GM23338 (cell line): ENCODE measurements at places on chromosomes 4 and X.
A peak's percentile ranks its signal among the peaks of the same experiment; 100 is the strongest.

- DNase-seq, result no peak
Measured at GRCh38 chrX:58044130-58044529, 133.9 kb upstream of the ZXDA start.

GRCh38 chr4:168551211-168551610, 54.4 kb downstream of the PALLD start:
- no peak for DNase-seq

DNA sequence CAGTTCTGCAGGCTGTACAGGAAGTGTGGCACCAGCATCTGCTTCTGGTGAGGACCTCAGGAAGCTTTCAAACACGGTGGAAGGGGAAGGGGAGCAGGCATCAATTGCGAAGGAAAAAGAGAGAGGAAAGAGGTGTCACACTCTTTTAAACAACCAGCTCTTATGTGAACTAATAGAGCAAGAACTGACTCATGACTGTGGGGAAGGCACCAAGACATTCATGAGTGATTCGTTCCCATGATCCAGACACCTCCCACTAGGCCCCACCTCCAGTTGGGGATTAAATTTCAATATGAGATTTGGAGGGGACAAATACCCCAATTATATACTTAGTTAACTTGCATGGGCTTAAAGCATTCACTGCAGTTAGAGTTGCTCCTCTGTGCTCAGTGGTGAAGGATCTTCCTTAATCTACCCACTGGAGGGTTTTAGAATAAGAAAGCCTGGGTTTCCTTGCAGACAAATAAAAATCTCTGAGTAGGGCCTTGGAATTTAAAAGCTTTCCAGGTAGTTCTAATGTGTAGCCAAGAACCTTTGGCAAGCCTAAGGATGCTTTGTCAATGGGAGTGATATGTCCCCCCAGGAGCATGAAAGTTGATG, 60.0 kb downstream of the SYNPO2 start:
- peak; percentile 37 for DNase-seq

GRCh38 chrX:374596-374995, 12.1 kb downstream of the PPP2R3B start:
- DNase-seq, result no peak

DNA sequence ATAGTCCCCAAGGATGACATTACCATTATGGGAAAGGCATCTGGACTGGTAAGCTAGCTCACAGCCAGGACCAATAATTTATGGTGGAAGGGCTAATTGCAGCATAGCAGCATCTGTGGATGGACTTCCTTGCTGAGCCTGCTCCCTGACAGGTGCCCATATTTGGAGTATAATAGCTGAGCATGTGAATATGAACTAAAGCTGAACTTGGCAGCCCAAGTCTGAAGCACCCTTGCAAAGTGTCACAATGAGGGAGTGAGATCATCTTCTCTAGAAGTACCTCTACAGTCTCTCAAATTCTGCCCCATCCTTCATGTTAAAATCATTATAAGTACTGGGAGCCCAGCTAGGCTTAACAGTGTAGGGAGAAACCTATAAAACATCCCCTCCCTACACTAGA, 128.2 kb upstream of the INPP4B start:
- DNase-seq, result no peak
